GM04504 (cell line): ENCODE measurements at places on chromosomes 2 and 18.

DNA sequence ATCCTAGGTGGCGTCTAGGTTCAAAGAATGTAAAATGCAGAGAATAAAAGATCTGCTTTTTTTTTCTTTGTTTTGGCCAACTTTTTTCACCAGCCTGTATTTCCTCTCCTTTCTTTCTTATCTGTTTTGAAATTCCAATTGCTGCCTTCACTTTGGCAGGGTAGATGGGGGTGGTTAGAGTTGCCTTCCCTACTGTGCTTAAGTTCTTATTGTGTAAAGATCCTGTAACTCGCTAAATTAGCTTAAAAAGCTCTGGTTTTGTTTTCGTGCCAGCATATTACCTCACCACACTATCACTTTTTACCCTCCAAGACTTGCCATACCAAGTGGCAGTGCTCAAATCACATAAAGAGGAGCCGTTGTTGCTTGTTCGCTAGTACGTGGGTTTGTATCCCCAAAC, 921.7 kb downstream of the DPP10 start:
- DNase-seq = no peak

- DNase-seq = no peak
Observed at GRCh38 chr2:176297067-176297466, 27.8 kb downstream of the MTX2 start.

DNA sequence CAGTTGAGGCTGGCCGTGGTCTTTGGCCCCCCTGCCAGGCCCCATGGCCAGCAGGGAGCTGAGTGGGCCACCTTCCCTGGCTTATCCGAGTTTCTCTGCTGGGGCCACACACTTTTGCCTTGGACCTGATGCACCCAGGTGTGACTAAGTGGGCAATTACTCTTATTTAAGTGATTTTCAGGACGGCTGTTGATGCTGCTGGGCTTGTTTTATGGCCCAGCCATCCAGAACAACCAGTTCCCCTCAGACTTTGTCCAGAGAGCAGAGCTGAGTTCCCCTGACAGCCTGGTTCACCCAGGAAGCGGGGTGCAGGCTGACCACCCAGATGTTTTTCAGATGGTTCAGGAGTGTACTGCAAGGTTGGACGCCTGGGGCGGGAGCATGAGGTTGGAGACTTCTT, 68.8 kb downstream of the GLI2 start:
- no peak for DNase-seq

- no peak for DNase-seq
Observed at GRCh38 chr2:88331239-88331638, 121.3 kb downstream of the FOXI3 start.

- no peak for DNase-seq
Observed at GRCh38 chr18:46310675-46311345, 206.6 kb downstream of the HAUS1 start.

DNA sequence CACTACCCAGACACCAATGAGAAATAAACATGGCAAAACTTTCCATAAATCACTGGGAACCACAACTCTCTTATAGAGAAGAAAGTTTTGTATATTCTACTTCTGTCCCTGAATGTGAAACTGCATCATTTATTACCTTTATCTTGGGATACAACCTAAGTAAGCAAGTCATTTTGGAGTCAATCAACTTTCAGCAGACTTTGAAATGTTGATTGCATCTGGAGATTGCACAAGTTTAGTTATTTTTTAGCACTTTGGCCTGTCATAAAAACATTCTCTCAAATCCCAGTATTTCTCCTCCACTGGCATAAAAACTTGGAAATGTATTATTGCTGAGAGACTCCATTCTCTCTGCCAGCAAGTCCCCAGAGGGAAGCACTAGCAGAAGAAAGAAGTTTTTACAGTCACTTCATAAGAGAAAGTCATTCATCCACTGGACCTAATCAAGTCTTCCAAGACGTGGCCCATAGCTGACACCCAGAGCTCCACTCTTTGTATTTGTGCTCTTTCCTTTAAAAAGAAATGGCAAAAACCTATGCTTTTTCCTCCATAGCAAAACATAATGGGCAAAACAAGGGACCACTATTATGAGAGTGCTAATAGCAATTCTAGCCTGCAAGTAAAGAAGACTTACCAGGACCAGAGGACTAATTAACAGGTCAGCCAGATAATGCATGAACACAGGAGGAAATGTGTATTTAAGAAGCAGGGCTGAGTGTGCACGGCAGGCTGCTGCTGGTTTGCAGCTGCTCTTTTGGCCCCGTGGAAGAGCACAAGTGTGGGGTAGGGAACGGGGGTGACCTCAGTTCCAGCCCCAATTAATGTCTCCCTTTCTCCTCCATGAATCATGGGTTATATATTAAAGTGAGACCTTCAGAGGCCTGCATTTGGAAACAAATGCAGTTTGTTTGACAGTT, 171.5 kb downstream of the INO80D start:
- no peak for DNase-seq

DNA sequence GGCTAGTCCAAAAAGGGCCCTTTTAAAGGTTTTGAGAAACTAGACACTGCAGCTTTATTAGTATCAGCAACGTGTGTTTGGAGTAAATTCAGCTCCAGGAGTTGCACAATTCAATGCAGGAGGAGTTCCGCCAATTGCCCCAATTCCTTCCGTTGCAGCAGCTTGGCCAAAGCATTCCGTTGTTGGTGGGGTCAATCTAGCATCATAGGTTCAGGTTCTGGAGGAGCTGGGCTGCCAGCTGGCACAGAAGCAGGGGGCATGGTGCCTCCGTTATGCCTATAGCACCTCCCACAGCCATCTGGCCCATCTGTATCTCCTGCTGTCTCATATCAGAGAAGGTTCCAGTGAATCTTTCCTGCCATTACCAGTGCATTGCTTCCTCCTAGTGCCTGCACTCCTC, 55.4 kb downstream of the REL start:
- no peak for DNase-seq

GRCh38 chr18:55641486-55641885, 53.5 kb upstream of the TCF4 start:
- no peak for DNase-seq

GRCh38 chr2:29080886-29081743, 6.8 kb upstream of the PCARE start:
- DNase-seq = no peak

DNA sequence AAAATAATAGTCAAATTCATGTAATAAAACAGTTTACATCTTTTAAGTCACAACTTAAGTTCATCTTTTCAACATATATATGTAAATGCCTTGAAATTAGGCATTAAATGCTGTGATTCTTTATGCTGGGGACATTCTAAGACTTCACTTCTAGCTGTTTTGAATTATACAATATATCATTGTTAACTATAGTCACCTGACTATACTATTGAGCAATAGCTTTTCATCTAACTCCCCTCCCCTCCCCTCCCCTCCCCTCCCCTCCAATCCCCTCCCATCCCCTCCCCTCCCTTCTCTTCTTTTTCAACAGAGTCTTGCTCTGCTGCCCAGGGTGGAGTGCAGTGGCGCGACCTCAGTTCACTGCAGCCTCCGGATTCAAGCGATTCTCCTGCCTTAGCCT, 16.2 kb downstream of the GALNT1 start:
- DNase-seq = no peak

GRCh38 chr2:136093583-136093982, 24.4 kb downstream of the CXCR4 start:
- no peak for DNase-seq

- no peak for DNase-seq
Observed at GRCh38 chr2:147980940-147981528, 39.5 kb downstream of the ORC4 start.

DNA sequence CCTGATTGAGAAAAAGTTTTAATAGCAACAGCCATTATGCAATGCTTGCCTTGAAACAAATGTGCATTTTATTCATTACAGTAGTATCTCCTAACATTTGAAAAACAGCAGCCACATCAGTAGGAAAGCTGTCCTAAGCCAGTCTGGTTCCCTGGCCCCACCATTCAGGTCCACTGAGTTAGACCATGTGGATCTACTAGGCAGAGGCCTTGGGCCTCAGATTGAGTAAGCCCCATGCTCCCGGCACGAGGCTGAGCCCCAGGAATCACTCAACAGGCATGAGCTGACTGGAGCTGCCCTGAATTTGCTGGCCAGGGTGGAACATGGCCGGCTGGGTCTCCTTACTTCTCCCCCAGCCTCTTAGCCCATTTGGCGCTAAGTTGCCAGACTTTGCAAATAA, 103.4 kb downstream of the ZFP36L2 start:
- DNase-seq = no peak

- DNase-seq = peak; percentile 30
Observed at GRCh38 chr2:230902180-230902899, 22.7 kb downstream of the GPR55 start.

DNA sequence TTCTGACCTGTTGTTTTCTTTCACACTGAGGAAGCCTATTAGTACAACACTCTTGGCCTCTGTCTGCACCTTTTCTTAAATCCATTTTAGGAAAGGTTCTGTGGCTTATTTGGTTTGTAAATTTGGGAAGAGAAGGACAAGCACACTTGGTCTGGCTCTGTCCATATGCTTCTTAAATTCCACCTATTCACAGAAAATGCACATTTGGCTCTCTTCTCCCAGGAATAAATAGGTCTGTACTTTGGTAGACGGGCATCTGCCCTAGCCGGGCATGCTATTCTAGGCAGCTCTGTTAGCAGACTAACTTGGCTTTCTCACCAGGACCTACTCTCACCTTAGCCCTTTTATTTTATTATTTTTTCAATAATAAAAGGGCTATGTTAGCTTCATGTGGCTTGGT, 1211.8 kb upstream of the SLC39A10 start:
- no peak for DNase-seq

DNA sequence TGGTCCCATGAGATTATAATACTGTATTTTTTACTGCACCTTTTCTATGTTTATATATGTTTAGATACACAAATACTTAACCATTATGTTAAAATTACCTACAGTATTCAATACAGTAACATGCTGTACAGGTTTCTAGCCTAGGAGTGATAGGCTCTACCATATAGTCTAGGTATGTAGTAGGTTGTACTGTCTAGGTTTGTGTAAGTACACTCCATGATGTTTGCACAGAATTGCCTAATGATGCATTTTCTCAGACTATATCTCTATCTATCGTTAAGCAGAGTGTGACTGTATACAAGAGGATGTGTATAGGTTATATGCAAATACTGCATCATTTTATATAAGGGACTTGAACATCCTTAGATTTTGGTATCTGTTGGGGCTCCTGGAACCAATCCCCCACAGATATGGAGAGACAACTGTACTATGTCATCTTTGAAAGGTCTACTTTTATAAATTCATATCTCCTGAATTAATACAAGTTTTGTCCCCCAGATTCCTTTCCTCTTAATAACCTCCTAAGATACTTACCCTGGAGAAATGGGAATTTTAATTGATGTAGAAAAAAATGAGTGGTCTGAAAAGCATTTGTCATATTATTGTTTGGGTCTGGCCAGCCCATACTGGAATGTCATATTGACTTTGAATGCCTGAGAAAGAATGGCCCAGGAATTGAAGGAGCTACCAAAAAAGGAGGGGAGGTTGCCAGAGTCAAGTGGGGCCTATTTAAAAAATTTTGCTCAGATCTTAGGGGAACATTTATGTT, 36.6 kb downstream of the EHBP1 start:
- DNase-seq = no peak

GRCh38 chr2:112047537-112048235, 7.4 kb upstream of the TMEM87B start:
- no peak for DNase-seq

DNA sequence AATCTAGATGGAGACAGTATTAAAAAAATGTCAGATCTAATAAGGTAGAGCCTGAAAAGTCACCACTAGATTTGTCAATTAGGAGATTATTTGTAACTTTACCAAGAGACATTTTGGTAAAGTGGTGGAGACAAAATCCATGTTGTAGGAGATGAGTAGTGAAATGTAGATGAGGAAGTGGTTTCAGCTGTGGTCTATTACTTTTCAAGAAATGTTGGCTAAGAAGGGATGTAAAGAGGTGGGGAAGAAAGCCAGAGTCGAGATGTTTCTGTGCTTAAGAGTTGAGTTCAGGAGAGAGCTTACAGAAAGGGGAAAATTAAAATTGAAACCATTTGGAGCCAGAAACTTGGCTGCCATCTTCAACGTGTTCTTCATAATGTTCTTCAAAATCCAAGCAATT, 22.2 kb downstream of the ACVR2A start:
- DNase-seq = no peak

DNA sequence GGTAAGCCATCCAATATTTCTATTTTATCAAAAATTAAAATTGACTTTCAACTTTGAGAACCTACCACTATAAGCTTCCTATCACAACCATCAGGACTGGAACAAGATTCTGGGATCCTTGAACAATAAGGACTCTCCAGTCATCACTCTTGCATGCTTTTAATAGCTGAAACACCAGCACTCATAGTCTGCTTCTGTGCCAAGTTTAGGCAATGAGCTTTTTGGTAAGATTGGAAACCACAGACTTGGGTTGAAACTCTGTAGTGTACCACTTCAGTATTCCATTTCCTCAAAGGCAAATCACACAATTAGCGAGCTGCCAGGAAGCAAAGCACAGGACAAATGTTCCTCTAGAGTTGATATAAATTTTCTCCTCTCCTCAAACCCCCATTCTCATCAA, 1065.8 kb upstream of the SLC39A10 start:
- no peak for DNase-seq

DNA sequence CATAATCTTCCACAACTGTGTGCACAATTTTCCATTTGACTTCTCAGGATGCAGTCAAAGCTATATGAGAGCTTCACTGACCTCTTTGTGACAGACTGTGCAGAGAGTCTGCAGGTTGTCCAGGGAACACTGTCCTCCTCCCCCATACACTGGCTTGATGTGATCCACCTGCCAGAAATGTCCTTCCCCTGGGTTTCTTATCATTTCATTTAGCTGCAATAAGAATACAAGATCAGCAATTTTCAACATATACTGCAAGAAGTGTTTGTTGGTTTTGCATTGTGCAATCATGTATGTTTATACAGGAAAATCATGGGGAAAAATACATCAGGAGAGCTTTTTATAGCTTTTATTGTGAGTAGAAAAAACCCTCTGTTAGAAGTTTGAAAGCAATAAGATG, 150.7 kb downstream of the RAB3GAP1 start:
- DNase-seq = no peak

DNA sequence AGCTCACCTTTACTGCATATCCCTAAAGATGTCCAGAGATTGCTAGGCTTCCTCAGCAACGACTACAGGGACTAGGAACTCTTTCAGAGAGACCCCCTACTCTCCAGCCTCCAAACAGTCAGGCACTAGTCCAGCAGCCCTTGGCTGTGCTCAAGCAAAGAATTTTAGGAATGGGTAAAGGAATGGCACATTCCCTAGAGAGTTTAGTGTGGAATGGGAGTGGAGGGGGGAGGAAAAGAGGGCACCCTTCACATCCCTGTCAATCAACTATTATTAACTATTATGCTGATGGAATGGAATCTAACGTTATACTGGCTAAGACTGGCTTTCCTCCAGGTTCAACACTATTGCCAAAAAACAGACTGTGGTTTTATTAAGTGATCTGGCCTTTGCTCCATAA, 64.8 kb downstream of the IKZF2 start:
- DNase-seq = no peak

- no peak for DNase-seq
Observed at GRCh38 chr18:22667616-22668422, 250.1 kb upstream of the CTAGE1 start.

- DNase-seq = no peak
Observed at GRCh38 chr2:7594211-7594610, 677.0 kb downstream of the RNF144A start.
